ENCODE measurements at places on chromosomes 4 and X.

DNA sequence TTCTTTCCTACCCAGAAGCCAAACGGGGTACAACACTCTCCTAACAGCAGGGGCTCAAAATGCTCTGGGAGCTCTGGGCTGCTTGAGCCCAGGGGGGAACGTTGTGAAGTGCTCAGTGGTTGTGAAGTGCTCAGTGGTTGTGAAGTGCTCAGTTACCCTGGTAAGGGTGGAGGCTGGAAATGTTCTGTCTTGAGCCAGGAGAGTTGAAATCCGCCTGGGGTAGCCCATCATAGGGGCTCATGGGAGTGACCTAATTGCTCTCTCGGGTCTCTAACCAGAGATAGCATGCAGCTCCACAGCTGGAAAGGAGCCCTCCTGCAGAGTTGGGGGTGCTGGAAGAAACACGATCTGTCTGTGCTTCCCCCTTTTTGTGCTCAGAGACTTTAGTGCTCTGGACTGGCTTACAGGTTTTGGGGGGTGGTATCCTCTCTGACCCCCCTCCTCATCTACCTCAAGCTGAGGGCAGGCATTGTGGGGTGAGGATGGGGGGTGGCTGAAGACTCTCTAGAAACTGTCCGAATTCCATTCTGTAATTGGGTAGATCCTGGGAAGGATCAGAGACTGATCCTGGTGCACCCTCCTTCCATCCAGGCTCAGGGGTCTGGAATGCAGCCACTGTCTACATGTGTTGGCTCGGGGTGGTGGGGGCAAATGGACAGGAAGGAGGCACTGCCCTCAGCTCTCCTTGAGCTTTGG lies 2.7 kb downstream of the EFNB1 start:
- no peak for DNase-seq

GRCh38 chr4:152534541-152535359 lies 1.1 kb downstream of the FBXW7 start:
- DNase-seq: peak; percentile 30

GRCh38 chrX:107601759-107602158 lies 26.6 kb upstream of the PRPS1 start:
- no peak for DNase-seq

DNA sequence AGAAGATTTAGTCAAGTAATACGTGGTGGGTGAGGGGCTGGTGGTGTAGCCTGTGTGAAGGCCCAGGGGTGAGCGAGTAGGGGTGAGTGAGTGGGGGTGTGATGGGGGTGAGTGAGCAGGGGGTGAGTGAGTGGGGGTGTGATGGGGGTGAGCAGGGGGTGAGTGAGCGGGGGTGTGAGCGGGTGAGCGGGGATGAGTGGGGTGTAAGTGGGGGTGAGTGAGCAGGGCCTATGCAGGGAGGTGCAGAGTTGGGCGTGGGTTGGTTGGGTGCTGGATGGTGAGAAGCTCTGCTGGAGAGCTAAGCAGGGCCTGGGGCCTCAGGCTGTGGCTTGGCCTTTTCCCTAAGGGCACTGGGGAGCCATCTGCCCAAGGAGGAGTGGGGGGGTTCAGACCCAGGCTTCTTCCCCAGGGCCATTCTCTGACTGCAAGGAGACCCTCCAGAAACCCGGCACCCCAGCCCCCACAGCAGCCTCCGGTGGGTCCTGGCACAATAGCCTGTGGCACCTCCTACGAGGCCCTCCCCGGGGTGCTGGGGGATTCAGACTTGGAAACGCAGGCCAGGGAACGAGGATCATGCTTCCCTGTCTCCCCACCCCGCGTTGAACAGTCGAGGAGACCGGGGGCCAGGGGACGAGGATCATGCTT lies 30.4 kb downstream of the SH3TC1 start:
- DNase-seq: no peak

Data from hematopoietic multipotent progenitor cell treated with erythropoietin and hydrocortisone succinate and interleukin-3 and kit ligand, for 8 days (in vitro differentiated cells).